Omental fat pad (tissue), 4 donors: ENCODE measurements at places on chromosomes 5 and 9.

DNA sequence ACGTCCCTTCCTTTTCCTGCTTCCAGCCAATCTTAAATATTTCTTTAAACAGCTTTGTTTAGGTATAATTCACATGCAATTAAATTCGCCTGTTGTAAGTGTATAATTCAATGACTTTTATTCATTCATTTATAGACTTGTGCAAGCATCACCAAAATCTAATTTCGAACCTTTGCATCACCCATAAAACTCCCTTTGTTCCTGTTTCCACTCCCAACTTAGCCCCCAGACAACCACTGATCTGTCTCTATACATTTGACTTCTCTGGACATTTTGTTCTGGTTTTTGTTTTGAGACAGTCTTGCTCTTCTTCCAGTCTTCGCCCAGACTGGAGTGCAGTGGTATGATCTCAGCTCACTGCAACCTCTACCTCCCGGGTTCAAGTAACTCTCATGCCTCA is 71.5 kb downstream of the NR6A1 start:
- DNase-seq = no peak

DNA sequence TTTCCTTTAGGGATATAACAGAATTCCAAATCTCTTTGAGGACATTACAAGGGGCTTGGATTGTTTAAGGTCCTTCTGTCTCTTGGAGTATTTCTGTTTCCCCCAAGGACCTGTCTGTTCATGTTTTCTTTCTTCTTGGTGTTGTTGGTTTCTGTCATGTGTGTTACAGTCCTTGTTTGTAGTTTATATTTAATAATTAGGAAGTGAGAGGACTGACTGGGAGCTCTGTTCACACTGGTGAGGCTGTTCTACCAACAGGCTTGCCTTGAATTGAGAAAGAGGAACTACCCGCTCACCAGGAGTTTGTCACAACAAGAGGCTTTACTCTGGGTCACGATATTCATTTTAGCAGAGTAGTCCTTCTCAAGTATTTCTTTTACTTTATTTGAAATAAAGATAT is 119.2 kb upstream of the SV2C start:
- DNase-seq = no peak

- DNase-seq = no peak
Observed at GRCh38 chr9:81619353-81620001, 69.9 kb downstream of the TLE1 start.

DNA sequence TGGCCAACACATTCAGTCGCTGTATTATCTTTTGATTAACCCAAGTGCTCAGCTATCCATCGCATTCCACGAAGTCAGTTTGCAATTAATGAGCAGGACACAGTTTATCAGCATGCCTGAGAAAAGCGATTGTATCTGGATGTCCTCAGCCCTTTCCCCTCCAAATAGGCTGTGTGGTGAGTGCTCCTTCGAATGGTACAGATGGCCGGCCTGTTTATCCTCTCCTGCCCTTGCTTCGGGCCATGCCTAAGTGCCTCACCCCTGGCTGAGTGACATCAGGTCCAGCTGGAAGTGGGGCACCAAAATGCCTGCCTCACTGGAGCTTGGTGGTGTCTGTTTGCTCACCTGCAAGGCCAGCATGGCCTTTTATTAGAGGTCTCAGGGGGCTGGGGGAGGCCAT is 317.3 kb downstream of the GADD45G start:
- DNase-seq = no peak

DNA sequence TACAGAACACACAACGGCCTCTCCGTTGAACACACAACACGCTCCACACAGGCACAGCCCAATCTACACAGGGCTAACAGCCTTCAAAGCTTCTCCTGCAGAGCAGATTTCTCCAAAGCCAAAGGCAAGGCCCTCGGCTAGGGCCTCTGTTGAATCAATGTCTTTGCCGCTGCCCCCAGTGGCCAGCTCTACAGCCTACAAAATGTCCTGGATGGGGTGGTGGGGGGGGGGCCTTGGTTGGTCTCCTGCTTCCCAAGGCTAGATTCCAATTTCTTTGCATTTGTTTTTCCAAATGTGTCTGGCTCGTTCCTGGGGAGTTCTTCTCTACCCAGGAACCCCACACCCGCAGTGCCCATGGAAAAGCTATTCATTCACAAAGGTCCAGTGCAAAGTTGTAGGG is 167.2 kb downstream of the PAX5 start:
- no peak for DNase-seq

GRCh38 chr9:132863096-132863495 is 15.0 kb downstream of the AK8 start:
- no peak for DNase-seq

DNA sequence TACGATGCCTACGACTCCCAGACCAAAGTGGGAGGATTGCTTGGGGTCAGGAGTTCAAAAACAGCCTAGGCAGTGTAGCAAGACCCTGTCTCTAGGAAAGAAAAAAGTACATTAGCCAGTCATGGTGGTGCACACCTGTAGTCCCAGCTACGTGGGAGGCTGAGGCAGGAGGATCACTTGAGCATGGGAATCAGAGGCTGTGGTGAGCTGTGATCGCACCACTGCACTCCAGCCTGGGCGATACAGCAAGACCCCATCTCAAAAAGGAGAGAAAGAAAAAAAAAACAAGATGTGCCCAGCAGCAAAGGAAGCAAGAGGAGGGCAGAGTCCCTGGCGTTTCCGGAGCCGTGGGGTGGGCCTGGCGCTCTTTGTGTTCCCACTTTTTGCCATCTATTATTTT is 79.4 kb upstream of the CACNA1B start:
- no peak for DNase-seq
